Tibial nerve (tissue), 4 donors: ENCODE measurements at places on chromosomes 1 and 21. TPM values are rescaled to one million over a fixed set of nuclear protein-coding genes. Genes with fewer than 3 reads are reported as not detected.
A peak's percentile ranks its signal among the peaks of the same experiment; 100 is the strongest.

DNA sequence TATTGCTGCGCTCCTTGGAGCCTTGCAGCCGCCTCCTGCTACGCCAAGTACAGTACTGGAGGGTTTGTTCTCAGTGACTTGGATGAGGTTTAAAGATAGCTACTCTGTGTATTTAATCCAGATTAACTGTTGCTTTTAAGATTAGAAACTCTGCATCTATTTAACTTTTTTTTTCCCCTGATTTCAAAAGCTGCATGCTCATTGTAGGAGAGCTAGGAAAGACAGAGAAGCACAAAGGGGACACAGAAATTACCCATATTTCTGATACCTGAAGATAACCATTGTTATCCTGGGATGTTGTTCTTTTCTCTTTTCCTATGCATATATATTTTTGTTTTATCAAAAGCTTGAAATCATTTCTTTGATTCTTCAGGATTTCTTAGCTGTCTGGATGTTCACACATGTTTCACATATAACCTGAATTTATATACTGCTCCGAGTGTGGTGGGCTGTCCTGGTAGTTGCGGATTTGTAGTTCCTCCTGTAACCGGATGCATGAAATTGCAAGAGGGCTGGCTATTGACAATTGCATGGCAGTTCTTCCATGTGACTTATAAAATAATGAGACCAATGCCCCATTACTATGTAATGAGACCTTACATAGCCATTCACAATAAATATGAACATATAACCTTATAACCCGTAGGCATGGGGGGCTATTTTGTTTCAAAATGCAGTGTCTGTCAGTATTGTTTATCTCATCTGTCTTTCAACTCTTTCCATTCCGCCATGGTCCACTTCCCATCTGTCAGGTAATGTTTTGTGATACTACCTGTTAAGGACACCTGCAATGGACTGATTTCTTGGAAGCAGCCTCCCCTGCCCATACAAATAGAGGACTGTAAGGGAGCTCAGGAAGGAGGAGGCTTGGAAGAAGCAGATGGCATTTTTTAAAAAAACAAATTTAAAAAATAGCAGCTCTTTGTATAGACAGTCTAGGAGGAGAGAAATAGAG lies 1.4 kb downstream of the RAVER2 start:
- no peaks in the 10 kb centered on the region for H3K36me3 ChIP-seq
- peak overlapping the region; percentile 79 for H3K27ac ChIP-seq
- H3K4me1 ChIP-seq = peaks cover 5% of the 10 kb centered on the region
- no peak for DNase-seq
- H3K4me3 ChIP-seq = peak overlapping the region; percentile 88
- no peaks in the 10 kb centered on the region for H3K27me3 ChIP-seq

The ABCG1 gene
- total RNA-seq = 17.7 TPM

GRCh38 chr1:37399205-37399604 lies 75.2 kb upstream of the ZC3H12A start:
- no peaks in the 10 kb centered on the region for H3K27me3 ChIP-seq
- H3K4me1 ChIP-seq = no peaks in the 10 kb centered on the region
- no peak overlapping the region for H3K27ac ChIP-seq
- H3K4me3 ChIP-seq = no peak overlapping the region

- no peak overlapping the region for H3K4me3 ChIP-seq
- H3K36me3 ChIP-seq = no peaks in the 10 kb centered on the region
- H3K27me3 ChIP-seq = no peaks in the 10 kb centered on the region
- H3K4me1 ChIP-seq = no peaks in the 10 kb centered on the region
Observed at GRCh38 chr1:7510389-7510931, 260.6 kb upstream of the VAMP3 start.

GRCh38 chr1:61332196-61332753 lies 249.9 kb downstream of the NFIA start:
- no peak overlapping the region for H3K4me3 ChIP-seq
- H3K27me3 ChIP-seq = no peaks in the 10 kb centered on the region
- H3K4me1 ChIP-seq = peaks cover 15% of the 10 kb centered on the region
- no peak for DNase-seq
- H3K27ac ChIP-seq = no peak overlapping the region
- H3K36me3 ChIP-seq = no peaks in the 10 kb centered on the region

GRCh38 chr1:19063122-19063521 lies 106.6 kb upstream of the IFFO2 start:
- no peak overlapping the region for H3K27ac ChIP-seq
- H3K4me1 ChIP-seq = peaks cover 17% of the 10 kb centered on the region
- DNase-seq = no peak
- no peaks in the 10 kb centered on the region for H3K36me3 ChIP-seq
- H3K27me3 ChIP-seq = no peaks in the 10 kb centered on the region
